ENCODE measurements at places on chromosomes 16 and 17. TPM values are rescaled to one million over a fixed set of nuclear protein-coding genes. Genes with fewer than 3 reads are reported as not detected.

The PRSS8 gene
- total RNA-seq, result 0.09 TPM

The GRIN2A gene
- 0.32 TPM for total RNA-seq

The CBX4 gene
- total RNA-seq, result 6.5 TPM

The ZFP1 gene
- 5.2 TPM for total RNA-seq

The RRAD gene
- 11.7 TPM for total RNA-seq

The ERAL1 gene
- total RNA-seq, result 11.1 TPM

The HNF1B gene
- total RNA-seq, result not detected

The SYNGR3 gene
- 2.7 TPM for total RNA-seq

The IGFBP4 gene
- 260 TPM for total RNA-seq

The PLEKHH3 gene
- total RNA-seq, result 10.1 TPM

The CSH1 gene
- total RNA-seq, result not detected

The AOC2 gene
- total RNA-seq, result 0.32 TPM

The TIMP2 gene
- 124 TPM for total RNA-seq

The C17orf67 gene
- total RNA-seq, result 0.60 TPM

The PERCC1 gene
- not detected for total RNA-seq

The HSD17B2 gene
- total RNA-seq, result 0.09 TPM

The CDRT15 gene
- total RNA-seq, result not detected

The ADAD2 gene
- not detected for total RNA-seq

The NACA2 gene
- not detected for total RNA-seq

The OR2C1 gene
- total RNA-seq, result 0.43 TPM

The TEKT5 gene
- total RNA-seq, result 0.34 TPM

The CDT1 gene
- total RNA-seq, result 1.5 TPM

The TBC1D3D gene
- 0.16 TPM for total RNA-seq

The SPNS3 gene
- total RNA-seq, result not detected

The GLIS2 gene
- 3.1 TPM for total RNA-seq

The KIF2B gene
- not detected for total RNA-seq

The SALL1 gene
- 0.16 TPM for total RNA-seq

The KRT12 gene
- total RNA-seq, result not detected

The KRTAP2-2 gene
- total RNA-seq, result not detected

The HAS3 gene
- total RNA-seq, result 0.69 TPM

The KRTAP1-5 gene
- not detected for total RNA-seq

The WNT9B gene
- total RNA-seq, result not detected

The CRYBA1 gene
- not detected for total RNA-seq

The SULT1A1 gene
- 5.2 TPM for total RNA-seq

The HOXB13 gene
- total RNA-seq, result not detected

The STH gene
- not detected for total RNA-seq

The RPL19 gene
- total RNA-seq, result 2,610 TPM

The COPRS gene
- 89.1 TPM for total RNA-seq

The SHISA9 gene
- not detected for total RNA-seq

The PVALEF gene
- total RNA-seq, result not detected

The CCDC57 gene
- 12.5 TPM for total RNA-seq

The SHBG gene
- 0.47 TPM for total RNA-seq

The CACNA1G gene
- total RNA-seq, result 0.32 TPM

The MLKL gene
- 5.4 TPM for total RNA-seq

The MPP2 gene
- 3.6 TPM for total RNA-seq

The NPIPA5 gene
- 2.3 TPM for total RNA-seq

The PCTP gene
- total RNA-seq, result 12.3 TPM

The NDRG4 gene
- 20.0 TPM for total RNA-seq

The C16orf92 gene
- total RNA-seq, result not detected

The ST6GALNAC1 gene
- not detected for total RNA-seq

The FNDC8 gene
- total RNA-seq, result not detected

The XYLT2 gene
- total RNA-seq, result 45.2 TPM

The EEF2KMT gene
- 4.3 TPM for total RNA-seq

The PPP1R1B gene
- total RNA-seq, result 6.3 TPM

All from bronchial smooth muscle cell (primary cell).